ENCODE measurements at places on chromosomes 7 and 10. TPM values are rescaled to one million over a fixed set of nuclear protein-coding genes. Genes with fewer than 3 reads are reported as not detected.

Gene RELN
- total RNA-seq = 390 TPM

Gene CNOT4
- total RNA-seq = 32.8 TPM

Gene YAE1
- total RNA-seq = 60.2 TPM

Gene ZNF727
- total RNA-seq = 0.18 TPM

Gene CHAT
- total RNA-seq = 7.4 TPM

Gene ITPRID1
- 0.27 TPM for total RNA-seq

GRCh38 chr10:17847585-17848296, 38.6 kb downstream of the MRC1 start:
- DNase-seq = peak; percentile 34

DNA sequence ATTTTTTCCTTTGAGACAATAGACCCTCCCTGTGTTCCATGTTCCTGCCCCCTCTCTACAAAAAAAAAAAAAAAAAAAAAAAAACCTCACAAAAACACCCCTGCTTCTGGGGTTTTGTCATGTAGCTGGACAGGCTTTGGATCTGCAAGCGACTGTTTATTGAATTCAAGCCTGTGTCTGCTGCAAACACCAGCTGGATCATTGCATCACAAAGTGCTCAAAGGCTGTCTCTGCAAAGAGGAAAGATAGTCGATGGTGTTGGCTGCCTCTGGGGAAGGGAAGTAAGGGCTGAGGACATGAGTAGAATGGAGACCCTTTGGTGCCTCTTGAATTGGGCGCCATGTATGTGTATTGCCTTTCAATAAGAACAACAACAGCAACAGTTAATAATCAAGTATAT, 471.2 kb downstream of the PLXNA4 start:
- no peak for DNase-seq

DNA sequence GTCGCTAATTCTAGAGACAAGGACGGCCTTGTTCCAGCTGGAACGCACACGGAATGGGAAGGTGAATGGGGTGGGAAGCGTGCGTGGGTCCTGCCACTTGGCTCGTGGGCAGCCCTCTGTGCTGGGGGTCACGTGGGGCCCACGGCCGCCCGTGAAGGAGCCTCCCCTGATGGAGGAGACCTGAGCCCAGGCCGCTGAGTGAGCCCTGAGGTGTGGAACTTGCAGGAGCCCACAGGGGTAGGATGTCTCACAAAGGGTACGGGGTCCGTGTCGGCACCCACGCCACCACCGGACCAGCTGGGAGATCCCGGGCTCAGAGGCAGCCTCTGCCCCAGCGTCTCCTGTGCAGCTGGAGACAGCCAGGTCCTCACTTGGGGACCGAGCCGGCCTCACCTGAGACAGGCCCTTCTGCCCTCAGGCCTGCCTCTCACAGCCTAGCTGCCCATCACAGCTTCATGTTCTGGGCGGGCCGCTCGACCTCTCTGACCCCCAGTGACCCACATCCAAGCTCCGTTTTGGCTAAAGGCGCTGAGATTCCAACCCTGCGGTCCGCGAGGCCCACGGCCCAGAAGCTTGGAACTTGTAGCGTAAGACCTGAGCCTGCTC, 84.8 kb downstream of the FOXL3 start:
- DNase-seq = no peak

DNA sequence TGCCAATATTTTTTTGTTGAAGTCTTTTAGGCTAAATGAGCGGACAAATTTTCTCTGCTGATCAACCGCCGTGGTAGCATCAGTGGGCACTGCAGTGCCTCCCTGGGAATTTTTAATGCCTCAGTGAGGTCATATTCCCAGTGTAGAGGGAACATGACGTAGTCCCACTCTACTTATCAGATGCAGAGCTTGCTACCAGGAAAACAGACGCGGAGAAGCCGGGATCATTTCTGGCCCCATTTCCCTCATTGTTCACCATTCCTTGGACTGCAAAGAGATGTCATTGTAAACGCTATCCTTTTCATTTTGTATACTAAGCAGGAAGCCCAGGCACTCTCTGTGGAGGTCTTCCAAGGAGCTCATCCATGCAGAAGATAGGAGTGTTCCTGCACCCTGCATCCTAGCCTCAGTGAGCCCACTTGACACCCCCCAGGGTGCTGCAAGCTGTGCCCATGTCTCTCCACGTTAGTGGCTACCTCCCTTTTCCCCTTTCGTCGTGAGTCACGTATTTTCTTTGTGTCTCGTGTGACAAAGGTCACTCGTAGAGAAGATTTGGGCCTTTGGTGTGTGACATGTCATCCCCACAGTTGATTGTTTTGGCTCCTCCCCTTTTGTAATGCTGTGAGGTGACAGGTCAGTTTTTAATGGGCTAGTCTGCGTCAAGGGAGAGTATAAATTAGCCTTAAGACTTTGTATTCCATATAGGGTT, 145.5 kb downstream of the TCF7L2 start:
- no peak for DNase-seq

DNA sequence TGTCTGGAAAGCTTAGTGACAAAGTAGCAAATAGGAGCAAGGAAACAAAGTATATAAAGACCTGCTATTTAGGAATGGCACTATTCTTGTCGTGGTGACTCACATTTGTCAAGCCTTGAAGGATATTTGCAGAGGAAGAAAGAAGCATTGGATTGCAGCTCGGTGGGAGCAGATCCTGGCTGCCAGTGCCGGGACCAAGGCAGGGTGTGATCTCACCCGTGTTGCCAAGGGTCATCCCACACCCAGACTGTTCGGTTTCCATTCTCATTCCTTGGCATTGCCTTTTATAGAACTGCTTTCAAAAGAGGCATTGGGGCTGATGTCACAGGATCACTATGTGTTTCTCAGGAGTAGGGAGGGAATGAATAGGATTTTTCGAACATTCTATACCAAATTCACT, 176.2 kb downstream of the GALNT17 start:
- DNase-seq = peak; percentile 59

GRCh38 chr7:140195859-140196258, 19.1 kb upstream of the KDM7A start:
- no peak for DNase-seq

DNA sequence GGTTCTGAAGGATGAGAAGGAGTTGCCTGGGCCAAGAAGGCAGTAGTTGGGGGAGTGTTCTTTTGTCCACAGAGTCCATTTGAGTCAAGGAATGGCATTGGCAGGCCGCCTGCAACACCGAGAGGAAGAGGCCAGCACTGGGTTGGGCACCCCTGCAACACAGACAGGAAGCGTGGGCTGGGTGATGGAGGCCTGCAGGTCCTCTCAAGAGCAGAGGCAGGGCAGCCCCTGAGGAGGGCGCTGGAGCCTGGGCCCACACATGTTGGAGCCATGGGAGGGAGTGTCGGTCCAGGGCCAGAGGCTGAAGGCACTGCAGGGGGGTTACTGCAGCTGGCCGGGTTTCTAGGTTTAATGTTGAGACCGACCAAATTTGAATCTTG, 137.3 kb downstream of the PTPN20 start:
- DNase-seq = no peak

DNA sequence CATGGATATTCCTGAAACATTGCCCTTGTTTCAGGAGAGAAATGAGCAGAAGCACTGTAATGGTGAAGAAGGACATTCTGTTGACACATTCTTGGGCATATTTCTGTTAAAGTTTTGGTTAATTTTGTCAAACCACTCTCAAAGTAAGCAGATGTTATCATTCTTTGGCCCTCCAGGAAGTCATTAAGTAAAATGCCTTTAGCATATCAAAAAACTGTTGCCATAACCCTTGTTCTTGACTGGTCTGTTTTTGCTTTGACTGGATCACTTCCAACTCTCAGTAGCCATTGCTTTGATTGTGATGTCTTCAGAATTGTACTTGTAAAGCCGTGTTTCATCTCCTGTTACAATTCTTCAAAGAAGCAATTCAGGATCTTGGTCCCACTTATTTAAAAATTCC, 404.3 kb upstream of the LRRTM3 start:
- DNase-seq = no peak

DNA sequence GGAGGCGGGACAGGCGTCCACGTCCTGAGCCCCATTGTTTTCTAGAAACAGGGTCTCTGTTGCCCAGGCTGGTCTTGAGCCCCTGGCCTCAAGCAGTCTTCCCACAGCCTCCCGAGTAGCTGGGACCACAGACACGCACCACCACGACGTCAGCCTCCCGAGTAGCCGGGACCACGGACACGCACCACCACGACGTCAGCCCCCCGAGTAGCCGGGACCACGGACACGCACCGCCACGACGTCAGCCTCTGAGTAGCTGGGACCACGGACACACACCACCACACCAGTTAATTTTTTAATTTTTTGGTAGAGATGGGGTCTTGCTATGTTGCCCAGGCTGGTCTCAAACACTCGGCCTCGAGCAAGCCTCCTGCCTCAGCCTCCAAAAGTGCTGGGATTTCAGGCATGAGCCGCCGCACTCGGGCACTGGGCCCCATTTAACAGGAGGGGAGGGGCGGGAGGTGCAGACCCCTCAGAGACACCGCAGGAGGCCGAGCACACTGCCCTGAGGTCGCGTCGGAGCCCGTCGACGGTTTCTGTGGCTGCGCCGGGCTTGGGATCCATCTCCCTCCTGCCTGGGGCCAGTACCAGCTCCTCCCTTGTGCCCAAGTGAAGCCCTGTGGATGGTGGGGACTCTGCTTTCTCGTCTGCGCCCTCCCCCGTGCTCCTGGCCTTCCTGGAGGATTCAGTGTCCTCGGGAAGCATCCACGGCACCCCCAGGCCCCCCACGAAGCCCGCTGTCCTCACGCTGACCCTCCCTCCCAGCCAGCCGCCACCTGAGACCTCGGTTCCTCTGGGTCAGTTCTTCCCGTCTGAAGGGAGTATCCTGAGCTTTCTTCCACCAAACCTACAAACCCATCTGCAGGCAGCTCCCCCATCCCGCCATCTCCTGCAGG, 13.0 kb downstream of the FAM20C start:
- no peak for DNase-seq

DNA sequence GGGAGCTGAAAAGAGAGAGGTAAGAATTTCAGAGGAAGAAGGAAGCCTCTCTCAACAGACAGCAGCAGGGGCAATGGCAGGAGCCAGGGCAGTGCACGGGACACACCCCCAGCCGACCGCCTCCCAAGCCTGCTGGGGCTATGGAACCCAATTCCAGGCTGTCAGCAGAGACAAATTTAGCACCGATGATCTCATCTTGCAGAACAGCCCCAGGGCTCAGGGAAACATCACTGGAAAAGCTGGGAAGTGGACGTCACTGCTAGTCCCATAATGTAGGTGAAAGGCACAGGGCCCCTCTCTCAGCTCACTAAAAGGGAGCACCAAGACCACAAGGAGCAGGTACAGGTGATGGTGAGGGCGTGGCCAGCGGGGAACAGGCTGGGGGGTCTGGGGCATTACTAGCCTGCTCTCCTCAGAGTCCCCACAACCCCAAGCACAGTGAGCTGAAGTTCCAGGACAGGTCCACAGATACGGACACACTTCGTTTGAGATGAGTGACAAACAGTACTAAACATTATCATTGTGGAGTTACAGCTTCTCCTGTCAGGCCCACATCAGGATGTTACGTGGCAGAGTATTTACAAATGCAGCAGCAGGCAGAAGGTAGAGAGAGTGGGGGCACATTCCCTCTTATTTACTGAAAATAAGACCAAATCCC, 103.7 kb downstream of the PLXNA4 start:
- peak; percentile 45 for DNase-seq

- DNase-seq = no peak
Measured at GRCh38 chr10:123485341-123485960, 180.7 kb upstream of the GPR26 start.

GRCh38 chr7:65800890-65801341, 72.0 kb upstream of the VKORC1L1 start:
- DNase-seq = no peak

GRCh38 chr10:31582365-31583052, 263.5 kb downstream of the ZEB1 start:
- DNase-seq = no peak

- DNase-seq = no peak
Measured at GRCh38 chr7:30335763-30336487, 51.5 kb downstream of the ZNRF2 start.

- no peak for DNase-seq
Measured at GRCh38 chr7:52030722-52031121, 714.1 kb upstream of the COBL start.
